ENCODE measurements at places on chromosomes 5 and 9. TPM values are rescaled to one million over a fixed set of nuclear protein-coding genes. Genes with fewer than 3 reads are reported as not detected.

- DNase-seq, result no peak
Measured at GRCh38 chr5:21684992-21685391, 1168.2 kb downstream of the CDH12 start.

DNA sequence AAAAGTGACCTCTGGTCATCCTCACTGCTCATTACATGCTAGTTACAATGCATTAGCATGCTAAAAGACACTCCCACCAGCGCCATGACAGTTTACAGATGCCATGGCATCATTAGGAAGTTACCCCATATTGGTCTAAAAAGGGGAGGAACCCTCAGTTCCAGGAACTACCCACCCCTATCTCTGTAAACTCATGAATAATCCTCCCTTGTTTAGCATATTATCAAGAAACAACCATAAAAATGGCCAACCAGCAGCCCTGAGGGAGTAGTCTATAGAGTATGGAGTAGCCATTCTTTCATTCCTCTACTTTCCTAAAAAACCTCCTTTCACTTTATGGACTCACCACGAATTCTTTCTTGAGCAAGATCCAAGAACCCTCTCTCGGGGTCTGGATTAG lies 89.4 kb downstream of the ATPSCKMT start:
- DNase-seq, result no peak

GRCh38 chr5:102681403-102681983 lies 73.6 kb upstream of the PAM start:
- DNase-seq, result peak; percentile 73

DNA sequence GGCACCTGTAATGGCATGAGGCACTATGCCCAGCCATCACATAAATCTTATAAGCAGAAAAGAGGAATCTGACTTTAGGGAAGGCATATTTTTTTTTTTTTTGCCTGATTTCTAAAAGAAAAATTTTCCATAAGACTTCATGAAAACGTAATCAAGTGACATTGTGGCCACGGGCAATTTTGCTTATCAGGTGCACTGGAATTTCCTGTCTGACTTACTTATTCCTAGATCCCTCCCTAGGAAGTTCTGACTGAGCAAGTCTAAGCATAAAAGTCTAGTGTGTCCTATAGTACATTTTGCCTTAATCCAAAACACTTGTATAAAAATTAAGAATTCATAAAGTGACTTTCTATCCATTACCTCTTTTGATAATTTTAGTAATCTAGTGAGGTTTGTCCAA lies 12.5 kb downstream of the C5orf46 start:
- DNase-seq, result no peak

The KCNT1 gene
- not detected for polyA plus RNA-seq

GRCh38 chr9:132589148-132590036 lies 7.0 kb downstream of the BARHL1 start:
- no peak for DNase-seq

DNA sequence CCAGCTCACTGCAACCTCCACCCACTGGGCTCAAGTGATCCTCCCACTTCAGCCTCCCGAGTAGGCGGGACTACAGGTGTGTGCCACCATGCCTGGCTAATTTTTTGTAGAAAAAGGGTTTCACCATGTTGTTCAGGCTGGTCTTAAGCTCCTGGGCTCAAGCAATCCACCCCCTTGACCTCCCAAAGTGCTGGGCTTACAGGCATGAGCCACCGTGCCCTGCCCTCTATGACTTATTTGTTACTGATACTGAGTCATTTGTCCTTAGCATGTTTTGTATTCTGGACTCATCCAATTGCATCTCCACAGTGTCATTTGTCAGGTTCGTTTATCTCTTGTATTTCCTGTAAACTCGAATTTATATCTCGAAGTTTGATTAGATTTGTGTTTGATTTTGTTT lies 2.7 kb upstream of the ITK start:
- DNase-seq, result no peak

GRCh38 chr5:159978358-159978757 lies 30.6 kb upstream of the TTC1 start:
- no peak for DNase-seq

DNA sequence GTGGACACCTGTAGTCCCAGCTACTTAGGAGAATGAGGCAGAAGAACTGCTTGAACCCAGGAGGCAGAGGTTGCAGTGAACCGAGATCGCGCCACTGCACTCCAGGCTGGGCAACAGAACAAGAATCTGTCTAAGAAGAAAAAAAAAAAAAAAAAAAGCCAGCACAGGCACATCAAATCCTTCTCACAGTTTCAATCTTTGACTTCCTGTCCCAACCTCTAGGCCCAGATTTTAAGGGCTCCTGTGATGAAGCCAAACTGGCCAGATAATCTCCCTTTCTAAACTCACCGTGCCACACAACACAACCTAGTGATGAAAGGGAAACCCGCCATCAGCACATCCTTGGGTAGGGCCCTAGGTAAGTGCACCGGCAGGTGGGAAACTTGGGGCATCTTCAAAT lies 58.1 kb downstream of the ROR2 start:
- no peak for DNase-seq

- DNase-seq, result no peak
Measured at GRCh38 chr9:131098391-131099101, 2.2 kb downstream of the AIF1L start.

The IL4 gene
- polyA plus RNA-seq, result not detected

The SPATA31A5 gene
- polyA plus RNA-seq, result not detected

DNA sequence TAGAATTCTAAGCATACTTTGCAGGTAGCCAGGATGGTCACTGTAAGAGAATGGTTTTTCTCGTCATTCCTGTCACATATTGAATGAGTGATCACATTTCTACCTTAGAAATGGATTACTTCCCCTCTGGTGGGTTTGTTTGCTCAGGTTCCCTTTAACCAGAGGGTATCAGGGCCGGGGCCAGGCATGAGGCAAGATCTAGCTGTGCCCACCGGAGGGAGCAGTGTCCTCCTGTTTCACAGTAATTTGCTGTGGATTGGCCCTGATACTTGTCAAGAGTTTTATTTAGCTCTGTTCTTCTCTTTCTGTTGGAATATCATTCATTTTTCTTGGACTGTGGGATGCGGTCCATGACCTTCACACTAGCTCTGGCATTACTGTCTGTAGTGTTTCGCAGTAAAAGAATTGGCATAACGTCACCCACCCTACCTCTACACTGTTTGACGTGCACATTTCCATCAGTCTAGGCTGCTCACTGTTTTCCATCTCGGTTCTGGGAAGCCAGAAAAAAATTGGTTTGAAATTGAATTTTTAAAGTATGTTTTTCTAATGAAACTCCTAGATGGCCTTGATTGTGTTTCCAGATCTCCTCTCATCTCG lies 42.4 kb upstream of the ZBED3 start:
- DNase-seq, result peak; percentile 13

The PCDHGB4 gene
- polyA plus RNA-seq, result 10.0 TPM

- DNase-seq, result no peak
Measured at GRCh38 chr5:125209650-125210049, 463.2 kb upstream of the ZNF608 start.

GRCh38 chr5:169629847-169630548 lies 7.1 kb upstream of the DOCK2 start:
- peak; percentile 90 for DNase-seq

- DNase-seq, result no peak
Measured at GRCh38 chr5:74587890-74588289, 52.6 kb downstream of the ENC1 start.

The SLC6A3 gene
- polyA plus RNA-seq, result not detected

DNA sequence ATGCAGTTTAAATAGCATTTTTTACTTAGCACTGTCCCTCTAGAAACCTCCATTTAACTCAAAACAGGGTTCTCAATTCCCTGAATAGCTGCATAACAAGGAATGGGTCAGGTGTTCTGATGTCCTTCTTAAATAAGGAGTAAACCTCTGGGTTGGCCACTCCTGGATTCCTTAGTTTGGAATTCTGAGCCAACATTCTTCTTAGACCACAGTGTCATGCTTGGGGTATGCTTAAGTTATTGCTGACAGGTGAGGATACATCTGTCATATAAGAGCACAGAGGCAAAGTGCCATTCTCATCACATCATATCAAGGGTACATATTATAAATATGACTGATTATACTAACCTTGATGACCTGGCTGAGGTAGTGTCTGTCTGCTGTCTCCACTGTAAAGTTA lies 179.9 kb upstream of the SEMA6A start:
- no peak for DNase-seq

The PCDHB15 gene
- polyA plus RNA-seq, result 0.17 TPM

- no peak for DNase-seq
Measured at GRCh38 chr5:116248432-116248831, 163.6 kb downstream of the COMMD10 start.

GRCh38 chr9:136046554-136046920 lies 48.6 kb downstream of the NACC2 start:
- no peak for DNase-seq

DNA sequence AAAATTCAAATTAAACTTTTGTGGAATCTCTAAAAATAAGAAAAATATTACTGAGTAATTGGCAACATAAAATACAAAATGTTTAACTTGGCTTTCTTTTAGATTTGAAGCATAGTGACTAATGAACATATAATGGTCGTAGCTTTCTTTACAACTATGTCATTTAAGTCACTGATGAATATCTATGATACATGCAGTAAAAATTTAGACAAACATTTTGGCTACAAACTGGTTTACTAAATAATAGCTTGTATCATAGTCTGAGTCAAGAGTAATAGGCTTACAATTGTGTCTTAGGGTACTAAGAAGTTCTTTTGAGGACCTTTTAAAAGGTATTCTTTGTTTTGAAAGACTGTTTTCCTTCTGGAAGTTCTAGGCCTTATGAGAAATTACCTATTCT lies 2.0 kb upstream of the APC start:
- DNase-seq, result peak; percentile 75

The PKD2L2 gene
- not detected for polyA plus RNA-seq

DNA sequence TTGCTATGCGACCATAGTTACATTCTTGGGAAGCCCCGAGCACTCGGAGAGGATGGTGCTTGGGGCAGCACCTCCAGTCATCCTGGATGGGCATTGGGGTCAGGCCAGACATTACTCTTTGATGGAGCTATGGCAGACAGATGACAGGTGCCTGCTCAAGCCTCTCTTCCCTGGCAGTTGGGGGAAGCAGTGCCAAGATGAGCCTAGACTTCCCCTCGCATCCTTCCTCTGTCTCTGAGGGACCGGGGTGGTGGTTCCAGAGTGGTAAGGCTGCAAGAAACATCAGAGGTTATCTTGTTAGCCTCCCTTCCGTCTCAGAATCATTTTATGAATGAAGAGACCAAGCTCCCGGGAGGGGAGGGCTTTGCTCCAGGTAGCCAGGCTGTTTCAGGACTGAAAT lies 2.8 kb upstream of the HMCN2 start:
- DNase-seq, result no peak

GRCh38 chr5:7500256-7500655 lies 104.3 kb downstream of the ADCY2 start:
- DNase-seq, result no peak

DNA sequence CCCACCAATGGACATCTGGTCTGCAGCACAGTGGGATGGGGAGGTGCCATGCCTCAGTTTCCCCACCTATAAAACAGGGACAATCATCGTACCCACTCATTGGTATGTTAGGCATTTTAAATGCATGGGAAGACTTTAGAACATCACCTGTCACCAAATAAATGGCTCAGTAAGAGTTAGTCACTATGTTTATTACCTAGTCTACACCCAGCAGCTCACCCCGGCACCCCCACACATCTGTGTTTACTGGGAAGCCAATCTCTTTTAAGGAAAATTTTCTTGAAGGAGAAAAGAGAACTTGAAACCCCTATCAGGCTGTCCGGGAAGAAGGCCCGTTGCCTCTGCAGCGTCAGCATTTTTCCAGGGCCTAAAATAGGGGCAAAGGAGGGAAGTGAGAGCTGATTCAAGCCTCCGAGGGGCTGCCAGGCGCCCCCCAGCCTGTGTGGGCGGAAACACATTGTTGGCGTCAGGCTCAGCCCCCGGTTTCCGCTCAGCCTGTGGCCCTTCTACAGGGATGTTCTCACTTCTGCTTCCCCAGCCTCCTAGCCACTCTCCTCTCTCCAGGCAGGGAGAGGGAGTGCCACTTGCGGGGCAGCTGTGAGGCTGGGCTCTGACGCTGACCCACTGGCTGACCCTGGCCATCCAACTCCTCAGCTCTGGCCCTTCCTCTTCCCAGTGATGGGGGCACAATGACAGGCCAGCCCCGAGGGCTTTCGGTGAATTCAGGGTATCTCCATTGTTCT lies 4.6 kb downstream of the CSF1R start:
- peak; percentile 26 for DNase-seq

The TJP2 gene
- 38.3 TPM for polyA plus RNA-seq

The TSLP gene
- 0.93 TPM for polyA plus RNA-seq

DNA sequence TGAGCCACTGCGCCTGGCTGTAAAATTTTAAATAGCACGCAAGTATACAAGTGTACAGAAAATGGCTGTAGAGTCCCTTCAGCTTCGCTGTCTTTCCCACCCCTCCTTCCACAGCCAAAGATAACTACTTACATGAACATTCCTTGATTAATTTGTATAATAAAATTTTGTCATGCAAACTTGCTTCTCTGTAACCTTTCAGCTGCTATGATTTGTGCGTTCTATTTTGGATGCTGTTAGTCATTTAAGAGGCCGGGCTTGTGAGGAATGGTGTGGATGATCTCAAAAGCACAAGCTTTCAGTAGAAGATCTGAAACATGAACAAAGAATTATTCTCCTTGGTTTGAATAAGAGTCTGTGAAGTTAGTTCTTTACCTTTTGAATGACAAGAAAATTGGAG lies 115.0 kb upstream of the TLE1 start:
- DNase-seq, result peak; percentile 57

The PCDHGA5 gene
- polyA plus RNA-seq, result 1.3 TPM

DNA sequence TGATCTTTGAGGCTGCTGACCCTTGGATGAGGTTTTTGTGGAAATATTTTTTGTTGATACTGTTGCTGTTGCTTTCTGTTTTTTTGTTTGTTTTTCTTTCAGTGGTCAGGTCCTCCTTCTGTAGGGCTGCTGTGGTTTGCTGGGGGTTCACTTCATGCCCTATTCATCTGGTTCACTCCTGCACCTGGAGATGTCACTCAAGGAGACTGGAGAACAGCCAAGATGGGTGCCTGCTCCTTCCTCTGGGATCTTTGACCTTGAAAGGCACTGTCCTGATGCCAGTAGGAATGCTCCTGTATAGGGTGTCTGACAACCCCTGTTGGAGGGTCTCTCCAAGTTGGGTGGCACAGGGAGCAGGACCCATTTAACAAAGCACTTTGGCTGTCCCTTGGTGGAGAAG lies 67.0 kb upstream of the ACTBL2 start:
- DNase-seq, result no peak

- peak; percentile 18 for DNase-seq
Measured at GRCh38 chr9:15349892-15350761, 43.1 kb upstream of the TTC39B start.

The WNT8A gene
- not detected for polyA plus RNA-seq

Data from IMR-90 (cell line).